Stimulated activated CD4-positive, alpha-beta T cell treated with anti-CD3 and anti-CD28 coated beads, Interleukin-2, amount 100 ng/mL, for 4 hours (primary cell): ENCODE measurements at places on chromosomes 3 and 15.
A peak's percentile ranks its signal among the peaks of the same experiment; 100 is the strongest.

DNA sequence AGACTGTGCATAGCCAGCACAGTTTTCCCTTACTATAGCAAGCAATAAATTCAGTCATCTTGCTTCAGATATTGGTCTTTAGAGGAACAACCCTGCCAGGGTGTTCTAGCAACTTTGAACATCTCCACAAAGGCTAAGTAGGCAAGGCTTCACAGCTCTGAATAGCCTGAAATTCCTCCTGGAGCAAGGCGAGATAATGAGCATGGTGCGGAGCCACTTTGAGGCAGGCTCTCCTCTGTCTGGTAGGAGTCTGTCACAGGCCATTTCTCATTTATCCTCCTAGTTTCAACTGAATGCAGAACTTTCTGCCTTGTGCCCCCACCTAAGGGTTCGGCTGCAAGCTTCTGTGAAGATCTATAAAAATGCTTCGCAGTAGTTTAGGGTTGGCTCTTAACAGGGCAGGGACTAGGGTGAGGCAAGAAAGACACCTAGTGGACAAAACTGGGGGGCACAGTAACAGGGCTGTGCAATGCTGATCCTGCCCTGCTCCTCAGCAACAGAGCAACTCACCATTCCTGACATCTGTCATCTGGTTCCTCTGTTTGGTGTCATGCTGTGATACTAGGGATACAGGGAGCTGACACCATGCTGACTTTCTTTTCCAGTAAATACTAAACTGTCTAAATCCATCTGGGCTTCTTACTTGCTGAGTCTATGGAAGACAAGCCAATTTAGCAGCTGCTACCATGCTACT is 16.6 kb upstream of the EHHADH start:
- no peak for DNase-seq

DNA sequence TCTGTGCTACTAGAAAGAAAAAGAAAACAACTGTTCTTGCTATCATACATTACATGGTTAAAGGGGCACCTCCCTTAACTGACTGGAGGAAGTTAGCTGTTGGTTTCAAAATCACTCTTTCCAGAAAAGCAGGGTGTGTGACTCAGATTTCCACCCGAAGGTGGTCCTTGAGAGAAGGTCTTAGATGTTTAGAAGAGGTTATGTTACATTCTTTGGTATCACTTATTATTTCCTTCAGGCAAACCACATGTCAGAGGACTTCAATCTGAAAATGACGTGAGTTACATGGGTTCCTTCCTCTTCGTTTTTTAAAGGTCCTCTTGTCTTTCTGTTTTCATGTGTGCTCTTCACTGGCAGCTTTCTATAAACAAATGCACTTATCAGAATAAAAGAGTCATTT is 307.9 kb upstream of the CBLB start:
- peak; percentile 78 for DNase-seq

GRCh38 chr3:42763021-42763420 is 10.0 kb downstream of the CCDC13 start:
- DNase-seq = no peak

DNA sequence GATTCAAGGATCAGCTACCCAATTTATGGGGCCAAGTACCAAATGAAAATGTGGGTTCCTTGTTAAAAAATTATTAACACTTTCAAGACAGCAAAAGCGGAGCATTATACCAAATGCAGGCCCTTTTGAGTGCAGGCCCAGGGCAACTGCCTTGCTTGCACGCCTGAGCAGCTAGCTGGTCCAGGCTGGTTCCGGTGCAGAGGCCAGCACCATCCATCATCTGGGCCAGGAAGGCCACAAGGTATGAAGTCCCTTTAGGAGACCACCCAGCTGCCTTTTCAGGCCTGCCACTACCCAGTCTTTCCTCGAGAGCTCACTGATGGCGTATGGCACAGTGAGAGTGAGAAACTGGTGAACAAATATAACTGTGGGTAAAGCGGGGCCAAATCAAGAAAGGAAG is 13.0 kb downstream of the ANAPC13 start:
- DNase-seq = no peak

DNA sequence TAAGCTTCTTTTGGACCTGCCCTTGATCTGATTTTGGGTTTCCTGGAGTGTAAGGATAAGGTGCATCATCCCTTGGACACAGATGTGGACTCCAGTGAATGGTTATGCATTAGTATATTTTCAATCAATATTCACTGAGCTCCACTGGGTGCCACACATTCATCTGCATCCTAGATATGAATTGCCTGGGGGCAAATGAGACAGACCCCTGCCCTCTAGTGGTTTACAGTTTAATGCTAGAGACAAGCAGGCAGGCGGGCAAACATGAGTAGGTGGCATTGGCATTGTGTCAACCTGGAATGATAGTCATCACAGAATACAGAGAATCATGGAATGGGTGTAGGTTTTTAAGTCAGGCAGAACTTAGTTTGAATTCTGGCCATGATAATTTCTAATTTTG is 252.5 kb upstream of the SOX14 start:
- no peak for DNase-seq

GRCh38 chr15:40790718-40791117 is 16.2 kb upstream of the ZFYVE19 start:
- no peak for DNase-seq

DNA sequence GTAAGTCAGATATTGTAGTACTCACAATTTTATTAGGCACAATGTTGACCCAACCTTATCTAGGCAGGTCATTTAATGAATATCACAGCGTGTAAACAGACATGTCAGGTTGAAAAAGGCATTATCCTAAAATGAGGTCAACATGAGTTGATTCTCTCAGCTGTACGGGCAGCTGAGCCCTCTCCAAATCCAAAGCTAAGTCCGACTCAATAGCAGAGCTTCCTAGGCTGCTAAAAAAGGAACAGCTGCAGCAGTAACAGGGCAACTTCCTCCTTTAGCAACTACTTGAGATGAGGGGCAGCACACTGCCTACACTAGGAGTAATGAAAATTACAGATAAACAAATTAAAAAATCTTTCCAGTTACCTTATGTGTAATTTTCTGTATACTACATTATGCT is 189.2 kb downstream of the CADM2 start:
- DNase-seq = no peak

- DNase-seq = no peak
Measured at GRCh38 chr3:39671116-39671515, 138.3 kb upstream of the MYRIP start.

GRCh38 chr3:16864610-16865313 is 20.0 kb upstream of the PLCL2 start:
- DNase-seq = no peak

DNA sequence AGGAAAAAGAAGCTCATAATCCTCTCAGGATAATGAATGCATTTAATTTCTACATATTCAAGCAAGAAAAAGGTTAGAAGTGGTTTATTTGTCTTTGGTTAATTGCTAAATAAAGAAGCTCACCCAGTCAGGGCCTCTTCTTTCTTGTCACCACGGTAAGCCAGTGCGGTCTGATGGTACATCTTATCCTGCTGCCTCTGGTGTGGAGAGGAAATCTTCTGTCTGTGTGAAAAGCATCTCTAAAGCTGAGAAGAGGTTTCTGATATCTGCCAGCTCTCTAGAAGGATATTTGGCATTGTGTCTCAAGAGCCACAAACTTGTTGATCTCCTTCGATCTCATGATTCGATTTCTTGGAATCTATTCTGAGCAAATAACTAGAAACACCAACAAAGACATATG is 144.9 kb downstream of the SV2B start:
- DNase-seq = no peak

DNA sequence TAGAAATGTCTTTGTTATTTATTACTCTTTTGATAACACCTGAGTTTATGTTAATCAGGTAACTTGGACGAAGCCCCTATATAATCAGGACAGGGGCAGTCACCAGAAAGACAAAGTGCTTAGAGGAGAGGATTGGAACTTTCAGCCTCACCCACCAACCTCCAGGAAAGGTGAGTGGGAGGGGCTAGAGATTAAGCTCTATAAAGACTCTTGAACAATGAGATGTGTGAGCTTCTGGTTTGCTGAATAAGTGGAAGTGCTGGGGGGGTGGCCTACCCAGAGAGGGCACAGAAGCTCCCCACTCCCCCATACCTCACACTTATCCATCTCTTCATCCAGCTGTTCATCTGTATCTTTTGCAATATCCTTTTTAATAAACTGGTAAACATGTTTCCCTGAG is 73.9 kb downstream of the TTBK2 start:
- DNase-seq = no peak

DNA sequence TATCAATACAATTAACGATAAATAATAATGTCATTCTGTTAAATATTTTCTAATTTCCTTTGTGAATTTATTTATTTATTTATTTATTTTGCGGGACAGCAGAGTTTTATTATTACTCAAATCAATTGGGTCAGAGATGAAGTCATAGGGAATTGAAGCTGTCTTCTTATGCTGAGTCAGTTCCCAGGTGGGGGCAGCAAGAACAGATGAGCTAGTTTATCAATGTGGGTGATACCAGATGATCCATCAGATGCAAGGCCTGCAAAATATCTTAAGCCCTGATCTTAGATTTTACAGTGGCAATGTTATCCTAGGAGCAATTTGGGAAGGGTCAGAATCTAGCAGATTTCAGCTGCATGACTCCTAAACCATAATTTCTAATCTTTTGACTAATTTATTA is 1050.3 kb downstream of the OTOL1 start:
- no peak for DNase-seq
